ENCODE measurements at places on chromosomes 5 and 9.

DNA sequence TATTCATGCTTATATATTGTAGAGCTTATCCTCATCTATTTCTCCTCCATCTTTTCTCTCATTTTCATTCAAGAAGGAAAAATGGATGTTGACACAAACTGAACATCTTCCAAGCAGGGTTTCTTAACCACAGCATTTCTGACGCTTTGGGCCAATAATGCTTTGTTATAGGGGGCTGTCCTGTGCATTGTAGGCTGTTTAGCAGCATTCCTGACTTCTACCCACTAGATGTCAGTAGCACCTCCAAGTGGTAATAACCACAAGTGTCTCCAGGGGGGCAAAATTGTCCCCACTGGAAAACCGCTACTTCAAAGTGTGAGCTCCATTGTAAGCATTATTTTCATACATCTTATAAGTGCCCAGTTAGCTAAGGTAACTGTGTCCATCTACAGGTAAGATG lies 2.6 kb upstream of the TXNDC8 start:
- no peak for DNase-seq

DNA sequence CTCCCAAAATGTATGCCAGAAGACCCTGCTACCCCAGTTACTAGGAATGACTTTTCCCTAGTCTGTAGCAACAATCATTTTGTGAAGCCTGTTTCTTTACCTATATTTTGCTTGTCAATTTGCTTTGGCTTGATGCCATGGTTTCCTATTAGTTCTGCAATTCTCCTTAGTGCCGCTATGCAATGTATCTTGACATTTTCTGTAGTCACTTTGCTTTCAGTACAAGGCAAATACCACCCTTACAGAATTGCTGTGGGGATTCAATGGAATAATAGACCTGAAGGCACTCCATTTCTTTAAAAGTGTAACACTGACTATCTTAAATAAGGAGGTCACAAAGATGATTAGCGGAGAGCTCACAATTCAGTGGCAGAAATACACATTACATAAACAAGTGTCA lies 291.1 kb downstream of the NR2F1-AS1 start:
- no peak for DNase-seq

- DNase-seq = no peak
Observed at GRCh38 chr5:1780614-1780930, 19.1 kb downstream of the MRPL36 start.

- no peak for DNase-seq
Observed at GRCh38 chr5:105789246-105789645, 1881.5 kb downstream of the EFNA5 start.

DNA sequence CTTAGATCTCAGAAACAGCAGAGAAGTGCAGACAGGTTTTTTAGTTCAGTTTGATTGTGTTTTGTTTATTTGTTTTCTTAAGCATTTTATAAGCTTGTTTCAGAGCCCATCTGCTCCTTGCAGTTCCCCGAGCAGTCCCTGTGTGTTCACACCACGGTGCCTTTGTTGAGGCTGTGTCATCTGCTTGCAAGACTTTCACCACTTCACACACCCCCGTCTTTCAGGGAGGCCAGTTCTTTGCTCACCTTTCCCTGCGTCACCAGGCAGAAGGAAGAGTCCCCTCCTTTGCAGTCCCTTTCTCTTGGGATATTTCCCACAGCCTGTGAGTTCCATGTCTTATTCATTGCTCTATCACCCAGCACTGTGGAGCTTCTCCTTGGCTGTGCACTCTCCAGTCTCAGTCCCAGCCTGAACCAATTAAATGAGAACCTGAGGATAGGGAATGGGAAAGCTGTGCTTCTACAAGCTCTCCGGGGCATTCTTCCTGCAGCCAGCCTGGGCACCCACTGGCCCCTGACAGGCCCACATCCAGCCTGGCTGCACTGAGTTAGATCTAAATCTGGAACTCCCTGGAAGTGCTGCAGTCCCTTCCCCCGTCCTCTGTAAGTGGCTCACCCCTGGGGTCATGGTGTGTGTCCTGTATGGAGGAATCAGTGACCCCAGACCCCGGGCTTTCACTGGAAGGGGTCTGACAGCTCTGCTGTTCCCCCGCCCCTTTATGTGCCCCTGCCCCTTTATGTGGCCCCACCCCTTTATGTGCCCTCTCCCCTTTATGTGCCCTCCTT lies 5.5 kb downstream of the MVB12B start:
- no peak for DNase-seq

GRCh38 chr5:107243220-107243579 lies 427.5 kb downstream of the EFNA5 start:
- DNase-seq = no peak

DNA sequence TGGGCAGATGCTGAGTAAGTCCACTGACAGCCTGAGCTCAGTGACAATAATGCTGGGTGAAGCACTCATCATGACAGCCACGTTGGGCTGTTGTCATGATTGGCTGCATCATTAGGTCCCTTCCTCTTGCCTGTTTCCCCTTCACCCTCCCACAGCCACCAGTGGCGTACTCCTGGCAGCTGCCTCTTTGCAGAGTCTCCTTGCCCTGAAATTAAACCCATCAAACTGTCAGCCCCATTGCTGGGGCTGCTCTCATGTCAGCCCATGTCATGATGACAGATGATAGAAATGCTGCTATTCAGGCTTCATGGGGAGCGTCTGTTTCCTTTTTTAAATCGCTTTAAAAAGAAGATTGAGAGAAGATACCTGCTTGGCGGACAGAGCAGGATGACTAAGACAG lies 327.4 kb downstream of the AGTPBP1 start:
- no peak for DNase-seq
